ENCODE measurements at places on chromosomes 6 and 20.

GRCh38 chr6:110173506-110174132, 5.9 kb downstream of the WASF1 start:
- no peak for DNase-seq

DNA sequence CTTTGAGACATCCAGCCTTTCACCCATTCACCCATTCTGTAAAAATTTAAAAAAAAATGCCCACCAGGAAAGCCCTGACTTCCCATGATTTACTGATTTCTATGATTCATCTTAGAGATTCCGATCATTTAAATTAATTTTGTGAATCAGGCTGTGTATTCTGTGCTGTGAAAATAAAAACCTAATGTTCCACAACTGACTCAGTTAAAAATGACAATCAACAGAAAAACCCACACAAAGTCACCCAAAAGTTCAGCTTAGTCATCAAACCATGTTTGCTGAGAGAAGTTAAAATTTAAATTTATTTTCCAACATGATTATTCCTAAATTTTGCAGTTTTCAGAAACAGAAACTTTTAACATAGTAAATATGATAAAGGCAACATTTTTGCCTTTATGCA, 509.9 kb downstream of the TENT5A start:
- DNase-seq: no peak

DNA sequence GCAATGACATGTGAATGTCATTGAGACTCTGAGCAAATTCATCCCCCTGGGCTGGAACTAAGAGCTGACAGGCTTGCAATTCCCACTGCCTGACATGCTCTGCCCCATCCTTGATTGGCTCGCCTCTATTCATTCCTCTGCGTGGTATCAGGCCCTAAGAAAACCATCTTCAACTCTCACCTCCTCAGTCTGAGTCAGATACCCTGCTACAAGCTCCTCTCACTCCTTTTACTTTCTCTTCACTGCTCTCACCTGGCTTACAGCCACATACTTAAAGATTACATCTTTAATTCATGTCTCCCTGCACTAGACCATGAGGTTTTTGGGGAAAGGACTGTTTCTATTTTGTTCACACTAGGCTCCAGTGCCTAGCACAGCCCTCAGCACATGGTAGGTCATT, 131.6 kb downstream of the KIF6 start:
- no peak for DNase-seq

- DNase-seq: no peak
Observed at GRCh38 chr6:137821491-137821890, 45.6 kb upstream of the TNFAIP3 start.

DNA sequence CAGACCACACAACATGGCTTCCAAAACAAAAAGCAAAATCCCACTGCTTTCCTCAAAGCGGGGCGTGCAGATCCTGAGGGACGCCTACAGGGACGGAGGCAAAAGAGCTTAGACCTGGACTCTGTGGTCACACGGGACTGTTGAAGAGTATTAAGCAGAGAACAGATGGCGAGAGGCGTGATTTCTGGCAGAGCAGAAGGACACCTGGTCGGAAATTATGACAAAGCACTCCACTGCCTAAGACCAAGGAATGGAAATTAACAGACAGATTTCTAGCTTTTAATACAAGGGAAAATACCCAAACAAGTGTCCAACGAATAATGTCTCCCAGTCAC, 15.4 kb downstream of the CST7 start:
- no peak for DNase-seq

- no peak for DNase-seq
Observed at GRCh38 chr20:49690899-49691620, 22.6 kb downstream of the B4GALT5 start.

GRCh38 chr6:70507161-70507560, 59.6 kb upstream of the SDHAF4 start:
- DNase-seq: no peak

DNA sequence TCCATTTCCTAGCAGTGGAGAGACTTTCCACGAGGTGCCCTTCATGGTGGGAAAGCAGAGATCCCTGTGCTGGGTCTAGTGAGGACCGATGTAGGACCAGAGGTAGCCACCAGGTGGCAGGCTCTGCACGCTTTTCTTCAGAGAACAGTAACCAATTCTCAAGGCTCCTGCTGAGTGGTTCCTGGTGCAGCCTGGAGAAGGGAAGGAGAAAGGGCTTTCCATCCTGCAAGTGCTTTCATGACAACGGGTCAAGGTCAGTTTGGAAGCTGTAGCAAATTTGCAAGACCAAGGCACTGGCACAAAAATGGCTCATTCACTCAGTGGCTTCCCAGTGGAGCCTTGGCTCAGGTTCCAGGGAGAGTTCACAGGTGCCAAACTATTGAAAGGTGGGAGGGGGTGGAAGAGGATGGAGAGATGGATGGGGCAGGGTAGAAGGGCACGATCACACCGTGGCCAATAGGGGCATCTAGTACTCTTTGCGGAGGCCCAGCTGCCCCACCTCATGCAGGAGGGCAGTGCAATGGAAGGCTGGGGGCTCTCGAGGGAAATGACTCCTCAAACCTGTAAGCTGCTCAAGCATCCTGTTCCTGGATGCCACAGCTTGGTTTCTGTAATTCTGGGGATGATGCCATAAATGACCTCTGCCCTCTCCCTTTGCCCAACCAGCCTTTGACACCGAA, 25.5 kb upstream of the KCNK16 start:
- DNase-seq: peak; percentile 36

GRCh38 chr6:138680085-138680484, 93.5 kb upstream of the CCDC28A start:
- DNase-seq: no peak

DNA sequence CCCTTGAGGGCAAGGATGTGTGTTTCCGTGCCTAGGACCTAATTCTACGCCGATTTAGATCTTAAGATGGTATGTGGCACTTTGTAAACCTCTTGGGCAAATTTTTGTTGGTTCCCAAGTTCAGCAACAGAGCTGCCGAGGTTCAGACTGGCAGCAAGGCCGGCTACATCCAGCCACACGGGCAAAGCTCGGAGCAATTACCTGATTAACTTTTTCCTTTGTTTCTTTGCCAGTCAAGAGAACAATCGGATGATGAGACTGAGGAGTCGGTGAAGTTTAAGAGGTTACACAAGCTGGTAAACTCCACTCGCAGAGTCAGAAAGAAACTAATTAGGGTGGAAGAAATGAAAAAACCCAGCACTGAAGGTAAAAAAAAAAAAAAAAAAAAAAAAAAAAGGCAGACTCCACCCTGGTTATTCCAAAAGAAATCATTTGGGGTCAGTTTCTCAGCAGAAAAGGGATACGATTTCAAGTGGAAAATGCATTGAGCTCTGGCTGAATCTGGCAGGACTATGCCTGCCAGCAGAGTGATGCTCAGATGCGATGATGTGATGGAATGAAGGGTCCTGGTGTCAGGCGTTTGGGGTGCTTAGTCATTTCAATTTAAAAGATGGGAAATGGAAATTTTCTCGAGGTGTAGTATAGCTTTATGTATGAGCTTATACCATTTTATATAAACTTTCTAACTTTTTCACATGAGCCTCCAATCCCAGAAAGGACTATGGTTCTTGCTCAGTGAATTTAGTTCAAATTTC, 171.6 kb downstream of the SASH1 start:
- DNase-seq: no peak

GRCh38 chr20:34328928-34329677, 25.9 kb upstream of the AHCY start:
- no peak for DNase-seq

DNA sequence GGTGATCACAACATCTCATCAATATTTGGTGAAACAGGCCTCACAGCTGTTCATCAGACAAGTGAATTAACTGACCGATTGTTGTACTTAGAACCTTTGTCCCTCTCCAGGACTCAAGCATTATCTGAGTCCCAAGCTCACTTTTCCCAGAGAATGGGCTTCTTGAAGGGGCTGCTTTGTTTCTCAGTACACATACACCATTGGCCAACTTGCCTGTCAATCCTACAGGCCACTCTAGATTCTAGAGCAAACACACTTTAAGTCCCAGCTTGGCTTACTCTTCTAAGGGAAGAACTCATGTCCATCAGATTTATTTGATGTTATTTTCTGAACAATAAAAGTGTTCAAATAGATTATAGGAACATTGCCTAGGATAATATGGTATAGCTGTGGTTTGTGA, 249.5 kb downstream of the BCKDHB start:
- DNase-seq: no peak

DNA sequence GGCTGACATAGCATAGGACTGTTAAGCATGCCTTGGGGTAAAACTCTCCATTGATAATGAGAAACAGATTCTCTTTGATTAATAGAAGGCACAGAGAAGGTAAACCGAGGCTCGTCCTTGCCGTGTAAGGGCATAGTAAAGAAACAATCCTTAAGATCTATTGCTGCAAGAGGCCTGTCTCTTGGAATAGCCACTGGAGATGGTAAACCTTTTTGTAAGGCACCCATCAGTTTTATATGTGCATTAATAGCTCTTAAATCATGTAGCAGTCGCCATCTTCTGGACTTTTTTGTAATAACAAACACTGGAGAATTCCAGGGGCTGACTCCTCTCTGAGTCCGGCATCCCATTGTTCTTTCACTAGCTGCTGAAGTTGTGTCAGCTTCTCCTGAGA, 8.4 kb upstream of the ABHD12 start:
- DNase-seq: no peak

DNA sequence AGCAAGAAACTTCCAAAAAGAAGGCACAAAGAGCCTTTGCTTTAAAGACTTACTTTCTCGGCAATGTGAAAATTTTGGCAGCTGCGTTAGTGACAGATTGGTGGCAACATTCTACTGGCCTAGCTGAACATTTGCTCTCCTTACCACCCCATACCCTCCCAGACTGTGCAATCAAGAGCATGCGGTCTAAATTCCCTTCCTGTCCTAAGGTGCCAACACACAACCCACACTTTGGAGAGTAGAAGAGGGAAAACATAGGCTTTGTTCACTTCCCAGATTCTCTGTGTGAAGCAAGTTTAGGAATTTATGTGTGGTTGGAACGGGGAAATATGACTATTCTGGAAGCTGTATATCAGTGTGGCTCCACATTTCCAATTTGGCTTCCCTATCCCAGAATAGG, 29.8 kb upstream of the NEDD9 start:
- no peak for DNase-seq

- DNase-seq: no peak
Observed at GRCh38 chr6:166277892-166278578, 30.2 kb downstream of the PRR18 start.

DNA sequence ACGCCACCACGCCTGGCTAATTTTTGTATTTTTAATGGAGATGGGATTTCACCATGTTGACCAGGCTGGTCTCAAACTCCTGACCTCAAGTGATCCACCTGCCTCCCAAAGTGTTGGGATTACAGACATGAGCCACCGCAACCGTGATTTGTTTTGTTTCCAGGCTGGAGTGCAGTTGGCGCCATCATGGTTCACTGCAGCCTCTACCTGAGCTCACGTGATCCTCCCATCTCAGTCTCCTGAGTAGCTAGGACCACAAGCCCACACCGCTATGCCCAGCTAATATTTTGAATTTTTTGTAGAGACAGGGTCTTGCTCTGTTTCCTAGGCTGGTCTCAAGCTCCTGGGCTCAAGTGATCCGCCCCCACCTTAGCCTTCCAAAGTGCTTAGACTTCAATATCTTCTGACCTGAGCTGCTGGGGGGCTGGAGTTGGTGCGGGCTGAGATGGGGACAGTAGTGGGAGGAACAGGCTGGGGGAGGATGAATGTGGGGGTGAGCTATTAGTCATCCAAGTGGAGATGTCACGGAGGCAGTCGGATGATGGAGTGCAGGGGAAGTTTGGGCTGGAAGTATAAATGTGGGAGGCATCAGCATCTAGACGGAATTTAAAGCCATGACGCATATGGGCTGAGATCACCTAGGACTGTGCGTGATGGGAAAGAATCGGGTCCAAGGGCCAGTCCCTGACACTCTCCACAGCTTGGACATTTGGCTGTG, 23.1 kb upstream of the ZMYND8 start:
- no peak for DNase-seq

- DNase-seq: no peak
Observed at GRCh38 chr6:170056278-170056711, 234.6 kb downstream of the DLL1 start.

GRCh38 chr20:47984437-47984836, 199.2 kb upstream of the SULF2 start:
- DNase-seq: no peak

DNA sequence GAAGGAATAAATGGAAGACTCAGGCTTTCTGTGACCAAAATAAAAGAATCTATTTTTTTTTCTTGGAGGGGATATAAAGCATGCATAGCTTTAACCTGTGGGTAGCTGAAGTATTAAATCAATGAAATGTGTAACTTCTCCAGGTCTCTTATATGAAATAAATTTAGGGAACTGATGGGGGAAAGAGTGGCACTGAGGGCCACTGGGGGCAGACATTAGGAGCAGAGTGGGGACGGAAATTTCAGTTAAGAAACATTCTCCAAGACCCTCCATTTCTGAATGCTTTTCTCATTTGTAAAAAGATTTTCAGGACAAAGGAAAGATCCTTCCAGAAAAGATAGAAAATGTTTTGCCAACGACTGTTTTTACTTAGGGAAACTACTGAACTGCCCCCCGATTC, 131.0 kb downstream of the GPX5 start:
- DNase-seq: no peak

GRCh38 chr6:143575440-143575839, 63.9 kb upstream of the FUCA2 start:
- DNase-seq: peak; percentile 27

DNA sequence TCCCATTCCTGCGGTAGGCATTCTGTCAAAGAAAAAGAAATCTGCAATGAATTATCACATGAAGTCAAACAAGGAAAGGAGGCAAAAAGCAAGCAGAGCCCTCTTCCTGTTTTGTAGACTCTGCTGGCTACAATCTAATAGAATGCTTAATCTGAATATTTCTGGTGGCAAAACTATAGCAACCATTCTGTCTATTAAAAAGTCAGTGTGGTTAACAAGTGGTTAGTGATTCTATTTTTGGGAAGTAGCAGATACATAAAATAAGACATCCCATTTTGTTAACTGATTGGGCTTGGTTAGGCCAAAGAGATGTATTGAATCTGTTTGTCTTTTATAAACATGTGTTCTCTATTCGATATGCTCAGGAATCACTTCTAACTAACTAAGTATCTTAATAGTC, 442.3 kb downstream of the CDC5L start:
- no peak for DNase-seq

DNA sequence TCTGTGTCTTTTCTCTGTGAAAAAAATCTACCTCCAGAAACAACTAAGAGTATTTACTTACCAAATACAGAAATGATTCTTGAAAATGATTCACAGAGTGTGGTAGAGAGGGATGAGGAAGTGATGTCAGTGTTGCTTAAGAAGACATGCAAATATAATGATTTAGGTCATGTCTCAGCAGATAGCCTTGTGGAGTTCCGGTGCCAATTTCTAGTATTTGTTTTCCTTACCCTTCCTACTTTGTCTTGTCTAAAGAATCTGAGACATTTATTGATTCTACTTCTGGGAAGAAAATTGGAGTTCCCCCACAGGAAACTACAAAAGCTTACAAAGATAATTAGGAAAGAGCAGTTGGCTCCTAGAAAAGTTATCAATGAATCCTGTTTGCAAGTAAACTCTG, 68.8 kb downstream of the GJA1 start:
- DNase-seq: no peak

GRCh38 chr6:13814938-13815575, 700 bp upstream of the MCUR1 start:
- DNase-seq: no peak

All from CD4-positive, alpha-beta T cell (primary cell).